ENCODE measurements at places on chromosomes 5 and 9.

DNA sequence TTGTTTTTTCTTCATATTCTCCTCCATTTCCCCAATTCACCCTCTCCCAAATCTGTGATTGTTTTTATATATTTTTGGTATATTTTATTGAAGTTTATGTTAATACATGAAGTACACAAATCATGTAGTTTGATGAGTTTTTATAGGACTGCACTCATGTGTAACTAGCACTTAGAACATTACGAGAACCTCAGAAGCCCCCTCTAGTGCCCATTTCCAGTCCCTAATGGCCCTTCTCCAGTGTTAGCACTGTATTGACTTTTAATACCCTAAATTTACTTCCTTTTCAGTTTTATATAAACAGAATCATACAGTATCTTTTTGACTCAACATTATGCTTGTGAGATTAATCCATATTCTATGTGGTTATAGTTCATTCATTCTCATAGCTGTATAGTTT lies 18.5 kb upstream of the FKTN start:
- no peak for DNase-seq

DNA sequence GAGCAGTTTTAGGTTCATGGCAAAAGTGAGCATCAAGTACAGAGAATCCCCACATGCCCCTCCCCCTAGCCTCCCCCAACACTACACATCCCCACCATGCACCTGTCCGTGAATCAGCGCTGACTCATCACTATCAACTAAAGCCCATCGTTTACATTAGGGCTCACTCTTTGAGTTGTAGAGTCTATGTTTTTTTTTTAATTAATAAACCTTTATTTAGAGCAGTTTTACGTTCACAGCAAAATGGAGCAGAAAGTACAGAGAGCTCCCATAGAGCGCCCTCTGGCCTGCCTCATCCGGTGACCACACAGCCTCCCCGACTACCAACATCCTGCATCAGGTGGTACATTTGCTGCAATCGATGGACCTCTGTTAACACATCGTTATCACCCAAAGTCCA lies 47.9 kb upstream of the UNC5A start:
- no peak for DNase-seq

DNA sequence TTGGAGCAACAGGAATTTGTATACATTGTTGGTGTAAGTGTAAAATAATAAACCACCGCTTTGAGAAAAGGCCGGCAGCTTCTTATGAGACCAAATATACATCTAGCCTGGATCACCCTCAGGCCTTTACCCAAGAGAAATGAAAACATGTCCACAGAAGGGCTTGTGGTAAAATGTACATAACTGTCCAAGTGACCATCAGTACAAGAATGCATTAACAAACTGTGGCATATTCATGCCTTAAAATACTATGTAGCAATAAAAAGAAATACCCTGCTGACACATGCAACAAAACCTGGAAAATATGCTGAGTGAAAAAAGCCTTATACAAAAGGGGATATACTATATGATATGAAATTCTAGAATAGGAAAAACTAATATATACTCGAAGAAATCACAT lies 311.9 kb upstream of the TRPC7 start:
- no peak for DNase-seq

DNA sequence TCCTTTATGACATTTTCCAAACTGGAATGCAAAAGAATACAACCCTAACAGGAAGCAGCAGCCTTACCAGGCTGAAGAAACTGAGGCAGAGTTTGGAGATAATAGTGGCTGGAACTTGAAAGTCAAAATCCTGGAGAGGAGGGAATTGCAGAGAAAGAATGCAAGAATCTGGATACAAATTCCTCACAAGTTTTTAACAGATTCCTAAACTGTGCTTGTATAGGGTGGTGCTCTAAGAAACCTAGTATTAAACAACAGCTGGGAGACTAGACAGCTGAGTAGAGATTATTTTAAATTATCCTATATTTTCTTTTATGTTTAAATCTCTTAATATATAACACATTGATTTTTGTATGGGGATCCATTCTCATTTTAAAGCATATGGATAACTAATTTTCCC lies 30.7 kb downstream of the INVS start:
- no peak for DNase-seq

GRCh38 chr9:84874022-84874421 lies 204.5 kb downstream of the NTRK2 start:
- DNase-seq: no peak

GRCh38 chr9:129197978-129198318 lies 19.9 kb upstream of the IER5L start:
- DNase-seq: no peak

- no peak for DNase-seq
Observed at GRCh38 chr5:44538797-44539601, 149.8 kb upstream of the FGF10 start.

GRCh38 chr5:172820046-172820767 lies 13.8 kb upstream of the ERGIC1 start:
- no peak for DNase-seq

GRCh38 chr5:318931-319601 lies 2.4 kb upstream of the AHRR start:
- no peak for DNase-seq

GRCh38 chr5:170121321-170121720 lies 15.6 kb downstream of the FOXI1 start:
- no peak for DNase-seq

DNA sequence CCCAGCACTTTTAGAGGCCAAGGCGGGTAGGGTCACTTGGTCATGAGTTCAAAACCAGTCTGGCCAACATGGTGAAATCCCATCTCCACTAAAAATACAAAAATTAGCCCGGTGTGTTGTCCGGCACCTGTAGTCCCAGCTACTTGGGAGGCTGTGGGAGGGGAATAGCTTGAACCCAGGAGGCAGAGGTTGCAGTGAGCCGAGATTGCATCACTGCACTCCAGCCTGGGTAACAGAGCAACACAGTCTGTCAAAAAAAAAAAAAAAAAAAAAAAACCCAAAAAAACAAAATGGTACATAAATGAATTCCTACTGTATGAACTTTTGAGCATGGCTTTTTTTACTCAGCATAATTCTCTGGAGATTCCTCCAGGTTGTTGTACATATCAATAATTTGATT lies 37.6 kb upstream of the PCAT7 start:
- DNase-seq: no peak

DNA sequence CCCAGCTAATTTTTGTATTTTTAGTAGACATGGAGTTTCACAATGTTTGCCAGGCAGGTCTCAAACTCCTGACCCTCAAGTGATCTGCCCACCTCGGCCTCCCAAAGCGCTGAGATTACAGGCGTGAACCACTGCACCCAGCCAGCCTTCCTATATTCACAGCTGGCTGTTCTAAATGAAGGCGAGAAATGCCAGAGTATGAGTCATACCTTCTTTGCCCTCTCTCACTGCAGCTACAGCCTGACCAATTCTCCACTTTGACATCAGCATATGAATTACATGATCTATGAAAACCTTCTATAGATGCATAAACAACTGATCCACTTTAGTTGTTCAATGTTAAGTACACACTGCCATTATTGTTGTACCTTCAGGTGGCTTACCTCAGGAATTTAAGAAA lies 14.5 kb downstream of the APTX start:
- DNase-seq: no peak

DNA sequence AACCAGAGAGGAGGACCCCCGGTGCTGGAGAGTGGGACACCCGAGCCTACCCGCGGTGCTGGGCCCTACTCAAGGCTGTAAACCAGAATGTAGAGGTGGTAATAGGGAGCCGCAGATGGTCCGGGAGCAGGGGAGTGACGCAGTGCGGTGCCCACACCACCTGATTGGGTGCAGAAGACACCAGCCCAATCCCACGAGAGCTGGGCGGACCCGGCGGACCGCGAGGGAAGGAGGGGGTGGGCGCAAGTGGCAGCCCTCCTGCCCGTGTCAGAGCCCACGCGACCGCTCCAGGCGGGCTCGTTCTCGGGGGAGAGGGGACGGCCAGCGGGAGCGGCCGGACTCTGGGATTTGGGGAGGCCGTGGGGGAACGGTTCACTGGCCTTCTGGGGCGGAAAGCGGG lies 71.2 kb downstream of the C9orf50 start:
- peak; percentile 76 for DNase-seq

DNA sequence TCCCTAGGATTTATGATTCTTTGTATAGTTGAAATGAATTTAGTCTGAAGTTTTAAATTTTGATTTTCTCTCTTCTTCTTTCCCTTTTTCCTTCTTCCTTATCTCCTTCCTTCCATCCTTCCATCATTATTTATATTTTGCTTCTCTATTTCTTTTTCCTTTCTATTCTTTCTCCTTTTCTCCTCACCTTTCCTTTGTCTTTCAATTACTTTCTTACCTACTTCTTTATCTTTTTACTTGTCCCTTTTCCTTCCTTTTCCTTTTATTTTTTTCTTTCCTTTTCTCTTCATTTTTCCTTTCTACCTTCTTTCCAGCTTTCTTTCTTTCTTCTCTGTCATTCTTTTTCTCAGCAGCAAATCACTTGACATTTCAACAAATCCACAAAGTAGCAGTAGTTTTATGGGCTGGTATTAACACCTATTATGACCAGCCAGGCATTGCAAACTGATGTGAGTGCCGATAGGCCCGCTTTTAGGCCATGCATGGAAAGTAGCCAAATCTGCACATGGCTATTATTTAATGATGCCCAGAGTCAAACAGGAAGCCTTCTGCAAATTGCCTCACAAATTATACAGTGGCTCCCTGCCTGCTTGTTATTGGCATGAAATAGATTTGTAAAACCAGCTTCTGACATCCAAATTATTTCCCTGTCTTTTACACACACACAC lies 37.1 kb upstream of the NR3C1 start:
- no peak for DNase-seq

GRCh38 chr9:132443951-132444607 lies 34.1 kb downstream of the CFAP77 start:
- DNase-seq: no peak

GRCh38 chr5:143222287-143223231 lies 180.9 kb downstream of the NR3C1 start:
- DNase-seq: peak; percentile 59

- DNase-seq: no peak
Observed at GRCh38 chr9:128150594-128151308, 1.5 kb downstream of the LCN2 start.

GRCh38 chr9:37593883-37594448 lies 1.6 kb upstream of the TOMM5 start:
- DNase-seq: peak; percentile 32

- peak; percentile 74 for DNase-seq
Observed at GRCh38 chr9:108953983-108954574, 19.9 kb downstream of the ABITRAM start.

DNA sequence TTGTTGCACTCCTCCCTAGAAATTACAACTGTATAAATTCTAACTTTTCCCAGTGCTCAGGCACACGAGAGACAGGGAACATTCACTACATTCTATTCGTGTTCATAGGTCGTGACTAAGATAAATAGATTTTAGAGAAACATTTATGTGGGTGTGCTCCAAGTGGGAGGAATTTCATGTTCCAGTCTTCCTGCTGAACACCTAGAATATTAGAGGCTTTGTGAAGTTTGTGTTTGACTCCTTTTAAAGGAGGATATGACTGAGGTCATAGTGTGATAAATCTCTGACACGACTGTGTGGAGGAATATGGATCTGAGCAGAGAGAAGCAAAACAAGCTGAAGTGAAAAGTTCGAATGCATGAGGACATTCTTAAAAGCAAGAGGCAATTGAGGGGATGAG lies 355.3 kb downstream of the ZSWIM6 start:
- DNase-seq: no peak

GRCh38 chr9:133716564-133717112 lies 21.5 kb downstream of the SARDH start:
- no peak for DNase-seq

DNA sequence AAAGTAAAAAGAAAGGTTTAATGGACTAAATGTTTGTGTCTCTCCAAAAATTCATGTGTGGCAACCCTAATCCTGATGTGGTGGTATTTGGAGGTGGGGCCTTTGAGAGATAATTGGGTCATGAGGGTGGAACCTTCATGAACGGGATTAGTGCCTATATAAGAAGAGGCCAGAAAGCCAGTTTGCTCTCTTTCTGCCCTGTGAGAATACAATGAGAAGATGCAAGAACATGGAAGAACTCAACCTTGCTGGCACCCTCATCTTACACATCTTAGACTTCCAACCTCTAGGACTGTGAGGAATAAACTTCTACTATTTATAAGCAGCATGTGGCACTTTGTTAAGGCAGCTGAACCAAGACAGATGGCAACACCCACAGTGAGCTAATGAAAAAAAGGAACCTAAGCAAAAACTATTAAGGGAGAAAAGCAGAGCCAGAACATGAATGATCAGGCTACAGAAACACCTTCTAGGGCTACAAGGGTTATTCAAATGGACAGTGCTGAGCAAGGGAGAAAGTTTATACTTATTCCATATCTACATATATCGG lies 159.5 kb downstream of the PLK2 start:
- no peak for DNase-seq

DNA sequence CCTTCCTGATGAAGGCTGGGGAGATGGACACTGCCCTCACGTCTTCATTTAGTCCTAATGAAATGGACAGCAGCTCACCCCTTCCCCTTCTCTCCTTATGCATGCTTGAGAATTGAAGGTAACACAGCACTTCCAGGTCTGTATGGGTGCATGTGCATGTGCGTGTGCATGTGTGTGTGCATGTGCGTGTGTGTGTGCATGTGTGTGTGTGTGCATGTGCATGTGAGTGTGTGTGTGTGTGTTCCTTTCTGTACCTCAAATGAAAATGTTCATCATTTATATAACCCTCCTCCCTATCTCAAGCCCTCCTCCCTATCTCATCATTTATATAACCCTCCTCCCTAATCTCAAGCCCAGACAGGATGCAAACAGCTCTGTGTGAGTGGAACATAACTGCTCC lies 444.8 kb downstream of the MAT2B start:
- DNase-seq: no peak

DNA sequence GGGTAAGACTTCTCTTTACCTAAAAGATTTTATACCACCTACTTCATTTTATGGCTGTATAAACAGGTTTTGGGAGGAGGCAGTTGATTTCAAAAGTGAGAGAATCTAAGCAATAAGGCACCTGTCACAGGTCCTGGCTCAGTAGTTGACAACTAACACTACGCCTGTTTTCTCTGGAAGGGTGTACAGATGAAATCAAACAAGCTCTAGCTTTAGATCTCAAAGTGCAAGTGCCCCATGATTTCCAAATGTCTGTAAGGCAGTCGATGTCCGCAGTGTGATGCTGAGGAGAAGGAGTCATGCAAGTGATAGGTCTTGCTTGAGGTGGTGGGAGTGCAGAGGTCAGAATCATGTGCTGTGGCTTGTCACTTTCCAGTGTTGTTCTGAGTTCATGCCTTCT lies 66.1 kb downstream of the GPR21 start:
- no peak for DNase-seq

- DNase-seq: no peak
Observed at GRCh38 chr9:79632705-79633104, 60.9 kb downstream of the TLE4 start.

GRCh38 chr5:89457411-89458331 lies 574.7 kb upstream of the MEF2C start:
- no peak for DNase-seq

DNA sequence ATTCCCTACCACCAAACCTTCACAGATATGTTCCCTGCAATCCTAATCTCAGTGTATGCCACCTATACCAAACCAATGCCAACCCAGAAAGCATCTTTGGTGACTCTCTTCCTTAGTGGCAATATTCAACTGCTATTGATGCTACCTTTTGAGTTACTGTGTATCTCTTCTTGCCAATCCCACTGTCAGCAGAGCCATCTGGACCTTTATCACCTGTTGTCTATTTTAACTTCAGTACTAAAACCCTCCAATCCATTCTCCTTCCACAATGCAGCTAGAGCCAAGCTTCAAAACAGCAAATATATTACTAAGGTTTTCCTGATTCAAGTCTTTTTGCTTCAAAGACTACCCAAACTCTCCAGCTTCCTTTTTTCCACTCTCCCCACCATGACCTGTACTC lies 777.2 kb upstream of the DMAC1 start:
- no peak for DNase-seq
